ENCODE measurements at places on chromosomes 7 and 10.

GRCh38 chr10:10870523-10871241 is 147.0 kb upstream of the CELF2 start:
- DNase-seq: no peak

- no peak for DNase-seq
These were observed 11.4 kb upstream of the AKR1D1 start for GRCh38 chr7:138064856-138065357.

DNA sequence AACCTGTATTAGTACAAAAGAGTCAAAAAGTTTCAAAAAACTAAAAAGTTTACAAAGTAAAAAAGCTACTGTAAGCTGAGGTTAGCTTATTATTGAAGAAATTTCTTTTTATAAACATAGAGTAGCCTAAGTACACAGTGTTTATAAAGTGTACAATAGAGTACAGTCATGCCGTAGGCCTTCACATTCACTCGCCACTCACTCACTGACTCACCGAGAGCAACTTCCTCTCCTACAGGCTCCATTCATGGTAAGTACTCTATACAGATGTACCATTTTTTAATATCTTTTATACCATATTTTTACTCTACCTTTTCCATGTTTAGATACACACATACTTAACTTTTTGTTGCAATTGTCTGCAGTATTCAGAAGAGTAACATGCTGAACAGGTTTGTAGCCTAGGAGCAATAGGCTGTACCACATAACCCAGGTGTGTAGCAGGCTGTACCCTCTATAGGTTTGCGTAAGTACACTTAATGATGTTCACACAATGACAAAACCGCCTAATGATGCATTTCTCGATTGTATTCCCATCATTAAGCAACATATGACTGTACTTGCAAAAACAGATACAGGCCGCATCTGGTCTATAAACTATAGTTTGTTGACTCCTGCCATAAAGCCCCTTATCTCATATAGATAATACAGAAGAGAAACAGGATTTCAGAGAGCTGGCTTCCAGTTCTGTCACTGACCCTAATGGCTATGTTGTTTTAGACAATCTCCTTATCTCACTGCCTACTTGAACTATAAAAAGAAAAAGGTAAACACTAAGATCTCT is 438.8 kb downstream of the HTR7 start:
- no peak for DNase-seq

- DNase-seq: no peak
These were observed 22.6 kb downstream of the ENKUR start for GRCh38 chr10:24993237-24993958.

DNA sequence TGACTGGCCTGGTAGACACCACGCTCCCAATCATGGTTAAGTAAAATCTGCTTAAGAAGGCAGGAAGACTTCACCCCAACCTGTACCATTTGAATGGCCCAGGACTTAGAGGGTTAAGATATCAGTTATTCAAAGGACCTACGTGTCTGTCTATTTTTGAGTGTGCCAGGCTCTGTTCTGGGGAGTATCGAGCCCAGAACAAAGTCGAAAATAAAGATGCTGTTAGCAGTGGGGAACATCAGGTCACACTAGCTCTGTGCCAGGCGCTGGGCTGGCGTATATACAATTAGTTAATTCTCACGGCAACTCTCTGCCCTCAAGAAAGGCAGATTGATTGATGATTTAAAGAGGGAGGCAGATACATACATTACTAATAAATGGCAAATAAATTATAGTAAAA is 40.5 kb upstream of the CREB5 start:
- DNase-seq: no peak

- DNase-seq: peak; percentile 51
These were observed 596.6 kb downstream of the SDK1 start for GRCh38 chr7:3897430-3898372.

All from NCI-H1694 treated with DMSO at 0.1 percent for 48 hours (cell line).